ENCODE measurements at places on chromosomes 2 and 18.

GRCh38 chr18:23578891-23579653 is 7.2 kb downstream of the NPC1 start:
- no peak for DNase-seq

GRCh38 chr2:196887431-196887830 is 39.1 kb downstream of the PGAP1 start:
- DNase-seq = no peak

DNA sequence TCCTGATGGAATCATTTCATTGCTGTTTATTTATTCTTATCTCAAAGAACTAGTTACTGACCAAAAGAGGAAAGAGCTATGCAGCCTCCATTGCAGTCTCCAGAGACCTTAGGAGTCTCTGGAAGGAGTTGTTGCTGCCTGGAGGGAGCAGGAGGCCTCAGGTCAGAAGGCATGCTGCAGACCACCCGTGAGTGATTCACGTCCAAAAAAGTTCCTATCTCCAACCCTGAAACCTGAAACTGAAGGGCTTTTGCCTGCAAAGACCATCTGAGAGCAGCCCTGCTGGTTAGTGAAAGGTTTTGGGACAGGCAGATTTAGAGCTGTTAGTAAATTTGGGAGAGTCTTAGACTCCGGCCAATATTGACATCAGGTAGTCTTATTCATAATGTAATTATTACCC is 29.1 kb downstream of the SLC25A52 start:
- no peak for DNase-seq

DNA sequence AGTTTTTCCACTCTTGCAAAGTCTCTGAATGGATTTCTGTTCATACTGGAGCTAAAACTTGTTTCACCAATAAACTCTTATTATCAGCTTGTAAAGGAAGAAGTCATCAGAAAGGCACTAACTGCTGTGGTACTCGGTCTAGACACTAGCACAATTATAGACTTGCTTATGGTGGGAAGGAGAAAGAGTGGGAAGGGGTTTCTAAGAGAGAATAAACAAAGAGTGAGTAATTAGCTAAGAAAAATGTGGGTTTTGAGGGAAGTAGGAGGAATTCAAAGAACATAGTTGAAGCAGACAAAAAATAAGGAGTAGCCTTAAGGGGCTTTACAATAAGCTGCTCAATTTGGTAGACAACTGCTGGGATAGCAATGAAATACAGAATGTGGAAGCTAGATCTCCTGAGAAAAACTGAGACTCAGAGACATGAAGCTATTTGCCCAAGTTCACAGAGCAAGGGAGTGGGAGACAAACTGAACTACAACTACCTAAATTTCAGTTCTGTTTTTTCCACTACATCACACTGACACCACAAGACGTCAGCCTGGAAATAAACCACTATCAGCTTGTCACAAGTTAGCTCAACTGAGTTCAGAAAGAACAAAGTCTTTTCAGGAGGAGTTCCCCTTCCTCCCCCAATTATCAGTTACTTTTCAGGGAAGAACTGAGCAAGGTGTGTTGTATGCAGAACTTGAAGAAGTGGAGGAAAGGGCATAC is 59.7 kb downstream of the MAP4K3 start:
- DNase-seq = peak; percentile 35

DNA sequence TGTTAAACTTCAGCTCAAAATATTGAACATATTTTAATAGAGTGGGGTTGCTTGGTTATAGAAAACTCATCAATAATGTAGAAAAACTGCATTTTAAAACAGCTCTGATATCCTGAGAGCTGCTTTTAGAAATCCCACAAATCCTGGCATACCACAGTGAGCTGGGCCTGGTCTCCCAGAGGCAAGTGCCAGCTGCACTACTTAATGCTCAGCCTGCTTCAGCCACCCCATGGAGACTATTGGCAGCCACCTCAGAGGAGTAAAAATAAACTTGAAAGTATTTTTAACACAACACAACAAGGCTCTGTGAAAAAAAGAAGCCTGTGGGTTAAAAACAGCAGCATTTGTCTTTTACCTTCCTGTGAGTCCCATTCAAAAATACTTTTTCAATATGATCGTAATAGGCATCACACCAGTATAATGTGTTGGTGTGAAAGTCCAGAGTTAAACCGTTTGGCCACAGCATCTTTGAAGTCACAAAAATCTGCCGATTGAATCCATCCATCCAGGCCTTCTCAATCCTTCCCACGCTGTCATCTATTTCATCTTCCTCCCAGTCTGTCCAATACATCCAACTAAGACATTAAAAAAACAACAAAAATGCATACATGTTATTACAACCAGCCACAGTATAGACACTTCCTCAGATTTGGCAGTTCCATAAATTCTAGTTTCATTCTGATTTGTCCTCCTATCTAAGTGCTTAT is 1115.3 kb downstream of the LRP1B start:
- no peak for DNase-seq

DNA sequence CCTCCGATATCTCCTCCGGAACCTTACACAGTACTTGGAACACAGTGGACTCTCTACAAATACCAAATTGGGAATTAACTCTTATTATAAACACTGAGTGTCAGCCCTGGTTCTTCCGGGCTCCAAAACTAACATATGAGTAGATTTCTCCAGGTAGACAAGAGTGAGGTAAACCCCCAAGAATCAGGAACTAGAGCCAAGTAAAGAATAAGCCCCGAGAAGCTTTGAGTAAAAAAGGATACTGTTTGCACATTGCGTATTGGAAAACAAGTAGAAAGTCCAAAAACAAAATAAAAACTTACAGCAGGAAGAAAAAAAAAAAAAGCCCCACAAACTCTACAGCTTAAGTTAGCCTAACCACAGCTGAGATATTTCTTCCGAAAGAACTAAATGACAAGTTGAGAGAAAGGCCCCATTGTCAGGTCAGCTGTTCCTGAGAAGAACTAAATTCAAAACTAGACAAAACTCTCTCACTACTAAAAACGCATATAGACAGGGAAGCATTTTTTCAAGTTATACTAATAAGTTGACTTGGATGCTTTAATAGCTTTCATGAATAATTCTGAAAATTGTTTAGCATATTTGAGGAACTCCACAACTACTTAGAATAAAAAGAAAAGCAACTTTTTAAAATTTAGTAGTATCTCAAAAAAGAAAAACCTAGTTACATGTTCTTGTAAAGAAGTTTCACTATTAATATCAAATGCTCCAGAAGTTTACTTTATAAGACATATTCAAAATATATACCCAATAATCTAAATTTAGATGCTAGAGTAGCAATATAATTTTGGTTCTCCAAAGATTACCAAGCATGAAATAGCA is 4.3 kb upstream of the HAAO start:
- no peak for DNase-seq

- no peak for DNase-seq
Observed at GRCh38 chr2:158378926-158379325, 77.6 kb downstream of the CCDC148 start.

DNA sequence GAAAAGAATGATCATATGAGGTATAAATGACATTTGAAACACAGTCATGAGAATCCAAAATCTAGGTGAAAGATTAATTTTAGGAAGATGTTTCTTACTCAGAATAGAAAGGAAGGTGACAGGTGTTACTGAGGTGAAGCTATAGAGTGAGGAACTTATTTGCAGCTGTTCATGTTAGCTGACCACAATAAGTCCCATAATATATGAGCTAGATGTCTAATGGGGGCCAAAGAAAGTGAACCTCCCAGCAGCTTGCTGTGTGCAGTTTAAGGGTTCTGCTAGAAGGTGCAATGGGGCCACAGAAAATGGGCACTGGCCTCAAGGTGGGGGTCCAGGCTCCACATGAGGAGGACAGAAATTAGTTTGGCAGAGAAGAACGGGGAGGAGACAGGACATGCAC is 1374.9 kb upstream of the CRIM1 start:
- no peak for DNase-seq

GRCh38 chr2:121099329-121100290 is 185.4 kb downstream of the TFCP2L1 start:
- DNase-seq = no peak

DNA sequence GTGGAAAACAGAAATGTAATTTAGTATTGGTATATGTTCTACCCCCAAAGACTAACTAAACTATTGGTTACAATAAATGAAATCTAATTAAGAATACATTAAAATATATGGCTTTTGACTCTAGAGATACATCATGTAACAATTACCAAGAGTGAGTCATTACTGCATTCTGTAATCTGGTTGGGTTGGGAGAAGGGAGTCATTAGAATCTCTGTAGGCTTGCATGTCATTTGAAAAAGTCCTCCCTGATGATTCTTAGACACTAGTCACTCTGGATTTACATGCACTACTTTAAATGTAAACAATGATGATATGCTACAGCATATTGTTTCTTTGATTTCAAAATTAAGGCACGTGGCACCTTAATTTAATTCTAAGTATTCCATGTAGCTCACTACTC is 293.4 kb upstream of the CHST9 start:
- no peak for DNase-seq

DNA sequence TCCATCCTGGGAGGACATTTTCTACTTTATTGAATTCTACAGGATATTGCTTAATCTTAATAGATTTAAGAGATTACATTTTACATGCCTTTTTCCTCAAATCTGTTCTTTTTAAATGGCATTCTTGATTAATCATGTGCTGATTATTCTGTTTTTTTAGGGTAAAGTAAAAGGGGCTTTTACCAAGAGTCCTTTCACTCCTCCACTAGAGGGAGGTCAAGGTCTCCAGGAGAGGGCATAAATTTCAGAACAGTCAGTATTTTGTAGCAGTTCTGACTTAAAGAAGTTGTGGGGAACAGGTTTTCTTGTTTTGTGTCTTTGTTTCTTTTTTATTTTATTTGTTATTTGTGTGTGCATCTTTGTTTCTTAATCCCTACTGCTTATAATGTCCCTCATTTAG is 25.4 kb downstream of the WDR75 start:
- no peak for DNase-seq

- DNase-seq = no peak
Observed at GRCh38 chr2:121501554-121501953, 29.1 kb upstream of the RNU4ATAC start.

GRCh38 chr2:149160195-149160594 is 121.7 kb downstream of the LYPD6B start:
- no peak for DNase-seq

- no peak for DNase-seq
Observed at GRCh38 chr2:235669983-235670962, 176.4 kb downstream of the AGAP1 start.

DNA sequence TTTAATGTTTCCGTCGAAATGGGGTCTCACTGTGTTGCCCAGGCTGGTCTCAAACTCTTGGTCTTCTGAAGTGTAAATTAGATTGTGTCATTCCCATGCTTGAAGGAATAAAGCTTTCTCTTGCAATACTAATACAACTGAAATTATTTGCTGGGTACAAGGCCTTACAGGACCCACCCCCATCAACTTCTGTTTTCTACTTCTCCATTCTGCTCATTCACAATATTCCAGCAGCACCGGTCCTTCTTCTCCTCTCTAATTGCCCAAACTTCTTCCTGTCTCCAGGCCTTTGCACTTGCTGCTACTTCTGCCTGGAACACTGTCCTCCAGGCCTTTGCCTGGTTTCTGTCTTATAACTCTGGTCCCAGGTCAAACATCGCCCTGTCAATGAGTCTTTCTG is 73.8 kb downstream of the APOB start:
- no peak for DNase-seq

DNA sequence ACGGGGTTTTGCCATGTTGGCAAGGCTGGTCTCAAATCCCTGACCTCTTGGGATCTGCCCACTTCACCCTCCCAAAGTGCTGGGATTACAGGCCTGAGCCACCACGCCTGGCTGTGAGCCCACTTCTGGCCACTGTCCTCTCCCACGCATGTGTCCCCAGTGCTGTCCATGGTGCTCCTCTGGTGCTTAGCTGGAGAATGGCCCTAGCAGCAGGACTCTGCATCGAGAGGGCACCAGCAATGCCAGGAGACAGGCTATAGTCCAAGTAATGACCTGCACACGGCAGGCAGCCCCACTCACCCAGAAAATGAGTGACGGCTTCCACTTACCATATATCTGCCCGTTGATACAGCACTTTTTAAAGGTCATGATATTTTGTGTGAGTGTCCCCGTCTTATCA is 66.3 kb upstream of the NARS1 start:
- no peak for DNase-seq

DNA sequence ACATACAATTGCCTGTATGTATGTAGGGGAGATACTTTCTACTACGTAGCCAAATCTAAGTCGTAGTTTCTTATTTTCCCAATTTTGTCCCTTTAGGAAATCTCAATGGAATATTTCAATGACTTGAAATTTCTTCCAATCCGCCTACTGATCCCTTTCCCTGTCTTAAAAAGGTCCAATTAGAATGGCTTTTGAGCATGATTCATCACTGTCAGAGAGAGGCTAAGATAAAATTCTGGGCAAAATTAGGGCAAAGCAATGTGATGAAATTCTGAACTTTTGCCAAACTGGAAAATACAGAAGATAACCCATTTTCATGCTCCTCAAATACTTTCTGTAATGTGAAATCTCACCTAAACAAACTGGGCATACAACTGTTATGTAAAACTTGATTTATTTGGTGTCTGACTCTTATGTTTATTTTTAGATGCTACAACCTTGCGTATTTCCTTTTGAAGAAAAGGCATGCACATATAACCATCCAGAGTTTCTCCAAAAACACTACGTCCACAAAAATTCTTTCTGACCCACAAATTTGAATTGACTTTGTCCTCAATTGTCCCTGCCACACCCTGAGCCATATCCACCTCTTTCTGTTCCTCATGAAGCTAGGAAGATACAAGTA is 147.1 kb downstream of the IKZF2 start:
- DNase-seq = no peak

DNA sequence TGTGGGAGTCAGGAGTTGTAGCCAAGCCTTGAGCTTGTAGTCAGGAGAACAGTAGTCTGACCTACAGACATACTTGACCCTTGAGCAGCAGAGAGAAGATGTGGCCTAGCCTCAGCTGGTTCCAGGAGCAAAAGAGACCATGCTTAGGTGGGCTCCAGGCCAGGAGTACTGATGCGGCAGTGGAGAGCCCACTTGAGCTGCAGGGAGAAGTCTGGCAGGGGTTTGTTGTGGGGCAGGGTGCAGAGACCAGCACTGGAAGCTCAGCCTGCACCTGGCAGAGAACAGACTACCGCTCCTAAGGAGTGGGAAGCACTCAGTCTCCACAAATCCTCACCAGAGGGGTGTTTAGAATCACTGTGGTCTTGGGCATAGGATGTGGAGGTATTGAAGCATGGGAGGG is 197.9 kb downstream of the TPGS2 start:
- no peak for DNase-seq

- DNase-seq = no peak
Observed at GRCh38 chr2:210611466-210611865, 55.1 kb downstream of the CPS1 start.

GRCh38 chr2:24077535-24077877 is 1.4 kb upstream of the SF3B6 start:
- DNase-seq = no peak

- DNase-seq = no peak
Observed at GRCh38 chr2:69449906-69450305, 12.7 kb upstream of the NFU1 start.

GRCh38 chr18:59197636-59198035 is 22.3 kb upstream of the GRP start:
- no peak for DNase-seq

- no peak for DNase-seq
Observed at GRCh38 chr2:229784791-229785190, 70.4 kb upstream of the DNER start.

All from stimulated activated CD4-positive, alpha-beta T cell treated with anti-CD3 and anti-CD28 coated beads, Interleukin-4, amount 100 ng/mL, for 24 hours (primary cell).